ENCODE measurements at places on chromosomes 2 and 18.

DNA sequence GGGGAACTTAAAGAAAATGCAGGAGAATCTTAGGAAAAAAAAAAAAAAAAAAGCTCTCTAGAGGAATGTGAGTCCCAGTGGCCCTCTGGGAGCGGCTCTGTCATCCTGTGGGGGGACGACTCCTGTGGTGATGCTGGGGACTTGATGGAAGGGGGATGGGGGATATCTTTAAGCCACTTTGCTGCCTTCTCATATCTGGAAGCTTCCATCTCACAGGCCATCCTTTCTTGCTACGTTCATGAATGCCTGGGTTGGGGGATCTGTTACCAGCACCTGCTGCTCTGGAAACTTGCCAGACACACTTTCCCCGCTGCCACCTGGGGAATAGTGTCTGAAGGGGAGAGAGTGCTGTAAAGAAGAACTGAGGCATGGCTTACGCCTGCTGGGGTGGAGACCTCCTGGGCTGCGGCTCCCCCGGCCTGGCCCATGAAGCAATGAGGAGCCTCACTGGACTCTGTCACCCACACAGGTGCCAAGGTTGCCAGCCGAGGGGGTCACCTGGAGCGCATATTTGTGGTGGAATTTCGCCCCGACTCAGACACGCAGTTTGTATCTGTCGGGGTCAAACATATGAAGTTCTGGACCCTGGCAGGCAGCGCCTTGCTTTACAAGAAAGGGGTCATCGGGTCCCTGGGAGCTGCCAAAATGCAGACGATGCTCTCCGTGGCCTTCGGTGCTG lies 92.8 kb downstream of the RTN4 start:
- DNase-seq = no peak

- no peak for DNase-seq
Measured at GRCh38 chr2:238657132-238658053, 190.5 kb upstream of the TWIST2 start.

DNA sequence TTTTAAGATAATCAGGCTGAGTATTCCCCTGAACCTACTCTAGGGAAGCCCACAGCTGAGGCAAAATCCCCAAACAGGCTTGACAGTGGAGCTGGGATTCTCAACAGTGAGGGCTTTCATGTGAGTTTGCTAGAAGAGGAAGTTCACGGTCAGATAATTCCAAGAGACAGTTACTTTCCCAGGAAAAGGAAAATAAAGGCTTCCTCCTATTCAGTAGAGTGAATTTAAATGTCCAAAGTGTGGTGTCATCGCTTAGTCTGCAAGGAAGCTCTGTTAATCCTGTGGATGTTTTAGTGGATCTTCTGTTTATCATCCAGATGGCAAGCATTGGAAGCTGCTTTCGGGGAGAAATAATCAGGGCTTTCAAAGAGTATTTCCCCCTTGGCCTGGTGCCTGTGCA lies 119.8 kb downstream of the RPIA start:
- no peak for DNase-seq

DNA sequence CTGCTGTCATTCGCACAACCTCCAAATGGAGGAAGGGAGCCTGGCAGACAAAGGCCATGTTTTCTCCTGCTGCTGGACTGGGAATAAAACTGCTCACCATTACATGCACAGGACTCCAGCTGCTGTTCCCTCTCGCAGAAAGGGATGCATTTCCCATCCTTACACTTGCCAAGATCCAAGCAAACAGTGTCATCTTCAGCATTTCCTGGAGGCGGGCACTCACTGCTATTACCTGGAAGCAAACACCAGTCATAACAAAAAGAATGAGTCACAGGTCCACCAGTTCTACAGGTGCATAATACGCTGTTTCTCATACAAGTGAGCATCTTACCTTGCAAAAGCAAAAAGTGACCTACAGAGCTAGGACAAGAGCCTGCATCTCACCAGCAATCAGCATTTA lies 22.7 kb downstream of the IAH1 start:
- DNase-seq = no peak

- no peak for DNase-seq
Measured at GRCh38 chr2:101817481-101817880, 120.0 kb downstream of the MAP4K4 start.

GRCh38 chr2:240591784-240592183 lies 5.2 kb downstream of the CAPN10 start:
- DNase-seq = no peak

GRCh38 chr18:80010551-80010906 lies 22.2 kb upstream of the TXNL4A start:
- no peak for DNase-seq

- DNase-seq = no peak
Measured at GRCh38 chr2:127531221-127531648, 4.2 kb upstream of the MYO7B start.

DNA sequence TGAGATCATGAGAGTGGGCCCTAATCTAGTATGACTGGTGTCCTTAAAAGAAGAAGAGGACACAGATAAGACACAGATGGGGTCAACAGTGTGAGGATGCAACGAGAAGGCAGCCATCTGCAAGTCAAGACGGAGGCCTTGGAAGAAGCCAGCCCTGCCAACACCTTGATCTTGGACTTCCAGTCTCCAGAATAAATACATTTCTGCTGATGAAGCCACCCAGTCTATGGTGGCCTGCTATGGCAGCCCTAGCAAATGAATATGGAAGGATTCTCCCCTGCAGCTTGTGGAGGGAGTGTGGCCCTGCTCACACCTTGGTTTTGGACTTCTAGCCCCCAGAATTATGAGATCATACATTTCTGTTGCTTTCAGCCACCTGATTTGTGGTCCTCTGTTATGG lies 12.3 kb downstream of the CTIF start:
- DNase-seq = no peak

DNA sequence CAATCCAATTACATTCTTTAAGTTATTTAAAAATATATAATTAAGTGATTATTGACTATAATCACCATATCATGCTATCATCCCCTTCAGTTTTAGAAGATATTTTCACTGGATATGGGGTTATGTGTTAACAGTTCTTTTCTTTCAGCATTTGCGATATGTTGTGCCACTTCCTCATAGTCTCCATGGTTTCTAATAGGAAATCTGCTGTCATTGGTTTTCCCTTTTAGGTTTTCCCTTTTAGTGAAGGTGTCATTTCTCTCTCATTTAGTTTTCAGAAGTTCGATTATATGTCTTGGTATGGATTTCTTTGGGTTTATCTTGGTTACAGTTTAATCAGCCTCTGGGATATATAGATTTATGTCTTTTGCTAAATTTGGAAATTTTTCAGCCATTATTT lies 34.8 kb upstream of the EPG5 start:
- DNase-seq = no peak

- DNase-seq = no peak
Measured at GRCh38 chr2:101692041-101692440, 5.5 kb upstream of the MAP4K4 start.

DNA sequence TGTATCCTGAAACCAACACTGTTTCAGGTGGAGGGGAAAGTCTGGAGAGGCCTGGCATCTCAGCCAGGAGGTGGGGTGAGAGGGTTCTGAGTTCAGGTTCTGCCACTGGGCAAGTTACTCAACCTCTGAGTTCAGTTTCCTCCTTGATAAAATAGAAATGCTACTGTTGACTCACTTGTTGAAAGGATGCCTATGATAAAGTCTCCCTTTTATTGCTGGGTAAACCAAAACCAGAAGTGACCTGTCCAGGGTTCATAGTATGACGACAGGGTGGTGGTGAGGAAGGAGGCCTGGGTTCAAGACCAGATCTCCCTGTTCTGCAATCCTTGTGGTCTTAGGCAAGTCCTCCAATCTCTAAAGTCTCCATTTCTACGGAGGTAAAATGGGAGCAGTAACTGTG lies 232.7 kb downstream of the PRKCE start:
- no peak for DNase-seq

DNA sequence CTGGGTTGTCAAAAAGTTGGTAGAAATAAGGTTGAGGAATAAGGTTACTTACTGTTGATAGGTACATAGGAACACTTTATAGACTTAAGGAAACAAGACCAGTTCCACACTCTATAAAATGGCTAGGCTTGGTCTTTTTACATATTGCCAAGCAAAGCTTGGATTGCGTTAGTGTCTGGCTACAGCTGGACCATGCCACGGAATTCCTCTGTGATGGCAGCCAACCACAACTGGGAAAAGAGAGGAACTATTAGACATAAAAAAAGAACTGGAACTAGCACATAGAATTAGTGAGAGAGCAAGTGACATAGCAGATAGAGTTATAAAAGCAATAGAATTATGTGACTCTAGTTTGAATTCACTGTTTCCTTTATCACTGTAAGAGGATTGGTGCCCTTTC lies 17.7 kb upstream of the DPP10 start:
- no peak for DNase-seq

GRCh38 chr2:239706367-239706766 lies 305.5 kb upstream of the HDAC4 start:
- DNase-seq = no peak

DNA sequence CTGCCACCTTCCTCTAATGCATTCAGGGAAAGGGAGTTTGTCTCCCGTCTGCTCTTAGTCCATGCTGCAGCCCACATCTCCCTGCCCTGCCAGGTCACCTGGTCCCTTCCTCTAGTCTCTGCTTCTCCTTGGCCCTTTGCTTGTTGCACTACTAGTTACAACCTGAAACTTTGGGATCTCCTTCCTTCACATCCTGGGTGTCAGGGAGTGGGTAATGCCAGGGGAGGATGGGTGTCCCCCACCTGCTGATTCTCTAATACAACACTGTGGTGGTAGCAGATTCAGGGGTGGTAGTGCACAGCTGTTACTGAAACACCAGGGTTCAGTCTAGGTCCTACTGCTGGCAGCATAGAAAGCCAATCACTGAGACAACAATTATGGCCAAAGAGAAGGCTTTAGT lies 31.2 kb upstream of the COX7A2L start:
- DNase-seq = no peak

DNA sequence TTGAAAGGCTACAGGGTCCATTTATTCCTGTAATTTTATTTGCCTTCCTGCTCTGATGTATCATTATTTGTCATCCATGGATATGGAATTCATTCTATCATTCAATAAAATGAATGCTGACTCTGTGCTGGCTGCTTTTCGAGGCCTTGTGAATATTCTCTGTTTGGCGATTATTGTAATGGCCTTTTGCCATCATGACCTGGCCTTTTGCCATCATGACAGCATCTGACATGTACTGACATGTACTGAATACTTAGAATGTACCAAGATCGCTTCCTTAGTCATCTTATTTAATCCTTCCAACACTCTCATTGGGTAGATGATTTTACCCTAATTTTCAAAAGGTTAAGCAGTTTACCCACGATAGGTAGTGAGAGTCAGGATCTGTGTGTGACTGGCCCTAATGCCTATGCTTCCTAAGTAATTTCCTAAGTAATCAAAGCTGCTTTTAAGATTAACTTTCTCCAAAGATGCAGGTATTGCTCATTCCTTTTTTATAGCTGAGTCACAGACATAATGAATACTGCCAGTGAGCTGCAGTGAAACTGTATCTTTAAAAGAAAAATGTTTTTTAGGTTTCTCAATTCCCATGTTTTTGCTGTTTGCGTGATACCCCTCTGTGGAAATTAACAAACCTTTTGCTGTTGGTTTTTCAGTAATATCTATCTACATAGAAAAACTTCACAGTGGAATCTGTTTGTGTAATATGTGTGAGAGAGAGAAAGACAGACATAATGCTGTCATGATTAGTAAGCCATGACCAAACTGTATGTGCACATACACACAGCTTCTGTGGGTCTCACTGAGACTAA lies 127.8 kb downstream of the CERS6 start:
- DNase-seq = no peak
